ENCODE measurements at places on chromosomes 1 and 21.

DNA sequence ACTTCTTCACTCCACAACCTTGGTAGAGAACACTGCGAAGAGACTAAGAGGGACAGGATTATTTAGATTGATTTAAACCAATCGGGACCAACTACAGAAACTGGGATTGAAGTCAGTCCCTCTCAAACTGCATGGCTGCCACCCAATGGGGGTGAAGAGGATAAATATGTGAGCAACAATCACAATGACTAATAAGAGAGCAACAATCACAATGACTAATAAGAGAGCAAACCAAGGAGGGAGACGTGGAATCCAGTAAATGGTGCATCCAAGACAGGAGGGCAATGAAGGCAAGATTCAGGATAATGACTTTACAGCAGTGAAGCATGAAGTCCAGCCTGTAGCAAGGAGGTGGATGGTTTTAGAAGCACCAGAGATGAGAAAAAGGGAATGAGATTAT lies 322.8 kb downstream of the TTLL7 start:
- DNase-seq: peak; percentile 27

DNA sequence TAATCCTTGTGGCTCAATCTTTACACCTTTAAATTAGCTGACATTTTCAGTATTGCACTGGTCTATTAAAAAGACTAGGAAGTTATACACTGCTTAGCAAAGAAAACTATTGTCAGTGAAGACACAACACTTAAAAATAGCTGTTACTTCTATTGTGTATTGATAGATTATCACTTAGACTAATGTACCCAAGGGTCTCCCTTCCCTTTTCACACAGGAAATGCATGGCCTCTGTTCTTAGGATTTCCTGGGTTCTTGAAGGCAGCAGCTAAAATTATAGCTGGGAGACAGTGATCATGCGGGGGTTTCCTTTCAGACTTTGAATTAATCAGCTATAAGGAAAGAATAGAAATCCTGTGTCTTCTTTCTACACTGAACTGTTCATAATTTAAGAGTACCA lies 12.8 kb downstream of the DIP2A start:
- no peak for DNase-seq

DNA sequence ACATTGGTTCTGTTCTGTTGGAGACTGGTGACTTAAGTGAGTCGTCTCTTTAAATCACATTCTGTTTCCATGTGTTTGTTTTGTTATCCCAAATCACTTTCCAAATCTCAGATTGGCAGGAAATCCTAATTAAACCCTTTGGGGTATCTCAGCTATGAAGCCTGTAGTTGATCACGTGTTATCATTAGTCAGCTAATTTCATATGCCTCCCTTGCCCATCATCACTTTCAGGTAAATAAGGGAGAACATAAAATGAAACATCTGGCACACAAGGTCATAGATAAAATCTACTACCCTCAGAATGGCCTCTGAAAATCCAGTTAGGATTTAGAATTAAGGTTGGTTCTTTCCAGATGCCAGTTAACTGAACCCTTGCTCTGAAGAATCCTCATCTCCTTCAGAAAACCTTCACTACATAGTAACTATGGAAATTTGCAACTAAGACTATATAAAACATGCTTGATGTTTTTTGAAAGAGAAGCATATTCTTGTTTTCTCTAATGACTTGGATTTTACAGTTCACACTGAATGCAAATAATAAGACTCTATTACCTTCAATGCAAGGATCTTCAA lies 401.5 kb downstream of the DSCAM start:
- DNase-seq: peak; percentile 11

DNA sequence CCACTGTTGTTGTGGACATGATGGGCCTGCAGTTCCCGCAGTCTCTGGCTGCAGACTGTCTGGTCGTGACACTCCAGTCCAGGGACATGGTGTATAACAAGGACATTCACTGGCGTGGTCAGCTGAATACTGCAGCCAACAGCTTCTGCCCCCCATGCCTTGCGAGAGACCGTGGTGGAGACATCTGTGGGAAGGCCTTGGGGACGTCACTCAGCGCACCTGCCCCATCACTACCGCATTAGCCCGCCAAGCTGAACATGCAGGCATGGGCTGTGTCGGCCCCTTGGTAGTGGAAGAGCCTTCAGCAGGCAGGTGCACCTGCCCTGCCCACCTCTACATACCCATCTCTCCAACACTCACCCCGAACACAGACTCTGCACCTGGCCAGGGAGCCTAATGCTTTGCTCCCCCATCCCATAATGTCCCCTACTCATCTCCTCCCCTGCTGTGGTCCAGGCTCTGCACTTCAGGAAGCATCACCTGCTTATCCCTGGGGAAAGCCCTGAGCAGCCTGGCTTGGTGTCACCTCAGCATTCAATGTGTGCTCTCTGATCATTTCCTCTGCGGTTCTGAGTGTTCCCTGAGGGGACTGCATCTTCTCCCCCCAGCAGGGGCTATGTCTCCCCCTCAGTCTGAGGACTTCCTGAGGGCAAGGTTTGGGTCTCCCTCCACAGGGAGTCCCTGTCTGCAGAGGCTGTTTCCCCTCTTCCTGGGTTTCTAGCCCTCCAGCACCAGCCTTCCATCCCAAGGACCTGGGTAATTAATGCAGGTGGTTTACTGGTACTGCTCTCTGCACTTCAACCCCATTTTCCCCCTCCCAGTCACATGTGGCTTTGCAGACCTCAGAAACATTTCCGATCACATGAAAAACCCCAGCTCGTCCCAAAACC lies 3.2 kb downstream of the PGLYRP4 start:
- DNase-seq: no peak

- DNase-seq: no peak
These were observed 27.8 kb downstream of the TMEM53 start for GRCh38 chr1:44646261-44647110.

DNA sequence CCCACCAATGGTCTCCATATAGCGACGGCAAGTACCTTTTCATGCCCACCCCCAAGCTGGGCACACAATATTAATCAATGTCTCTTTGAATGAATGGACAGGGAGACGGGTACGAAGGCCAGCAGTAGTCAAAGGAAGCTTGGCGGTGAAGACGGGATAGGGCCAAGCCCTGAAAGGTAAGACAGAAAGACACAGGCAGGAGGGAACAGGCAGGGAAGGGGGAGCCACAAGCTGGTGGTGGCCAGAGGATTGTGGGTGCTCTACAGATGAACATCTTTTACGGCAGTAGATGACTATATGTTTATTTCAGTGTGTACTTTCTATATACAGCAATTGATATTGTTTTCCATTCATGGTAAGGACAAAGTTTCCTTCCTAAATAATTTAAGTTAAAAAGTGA lies 16.3 kb downstream of the CAPZB start:
- no peak for DNase-seq

DNA sequence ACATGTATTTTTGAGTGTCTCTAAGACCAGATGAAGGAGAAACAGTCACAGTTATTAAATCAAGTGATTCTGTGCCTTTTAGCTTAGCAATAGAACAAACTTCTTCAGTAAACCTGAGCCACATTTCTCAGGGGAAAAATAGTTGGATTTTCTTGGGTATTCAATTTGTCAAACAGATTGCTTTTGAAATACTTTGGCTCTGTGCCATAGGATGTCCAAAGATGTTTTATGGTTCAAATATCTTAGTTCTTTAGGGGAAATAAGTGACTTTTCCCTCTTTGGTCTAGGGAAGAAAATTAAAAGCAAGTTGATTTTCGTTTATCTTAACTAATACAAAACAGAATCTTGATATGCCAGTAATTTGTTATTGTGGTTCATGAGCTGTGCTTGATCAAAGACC lies 125.9 kb downstream of the ATP5PO start:
- no peak for DNase-seq

- DNase-seq: no peak
These were observed at the start of gene CA14 for GRCh38 chr1:150257624-150258585. Gene CA14, plus strand, starts transcription at chr1:150257774. Its CDS starts 355 bp downstream, at chr1:150258129.

DNA sequence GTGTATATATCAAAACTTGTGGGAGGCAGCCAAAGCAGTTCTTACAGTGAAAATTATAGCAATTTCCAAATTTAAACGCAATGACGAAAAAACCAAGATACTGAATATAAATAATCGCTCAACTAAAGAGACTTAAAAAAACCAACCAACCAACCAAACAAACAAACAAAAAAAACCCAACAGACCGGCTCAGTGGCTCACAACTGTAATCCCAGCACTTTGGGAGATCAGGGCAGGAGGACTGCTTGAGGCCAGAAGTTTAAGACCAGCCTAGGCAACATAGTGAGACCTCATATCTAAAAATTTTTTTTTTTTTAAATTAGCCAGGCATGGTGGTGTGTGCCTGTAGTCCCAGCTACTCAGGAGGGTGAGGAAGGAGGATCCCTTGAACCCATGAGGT lies 23.4 kb downstream of the RPL5 start:
- DNase-seq: no peak

DNA sequence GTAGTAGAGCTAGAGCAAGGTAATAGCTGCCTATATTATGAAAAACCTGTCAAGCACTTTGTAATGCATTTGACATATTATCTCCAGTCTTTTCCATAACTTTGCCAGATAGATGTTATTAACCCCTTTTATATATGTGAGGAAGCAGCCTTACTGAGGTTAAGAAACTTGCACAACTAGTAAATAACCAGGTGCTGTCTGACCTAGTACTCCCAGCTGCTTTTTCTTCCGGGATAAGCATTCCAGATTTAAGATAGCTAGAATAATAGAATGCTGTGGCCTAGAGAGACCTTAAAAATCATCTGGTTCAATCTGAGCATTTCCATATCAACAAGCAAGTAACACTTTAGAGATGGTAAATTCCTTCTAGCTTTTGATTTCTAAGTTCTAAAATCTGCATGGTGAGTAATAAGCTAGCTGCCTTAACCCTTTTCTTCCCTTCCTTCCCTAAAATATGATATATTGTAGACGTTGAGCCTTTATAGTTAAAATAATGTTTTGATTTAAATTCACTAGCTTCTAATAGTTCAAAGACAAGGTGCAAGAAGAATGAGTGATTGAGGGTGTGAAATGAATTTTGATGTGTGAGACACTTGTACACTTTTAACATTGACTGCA lies 1.8 kb downstream of the SH3GLB1 start:
- no peak for DNase-seq

DNA sequence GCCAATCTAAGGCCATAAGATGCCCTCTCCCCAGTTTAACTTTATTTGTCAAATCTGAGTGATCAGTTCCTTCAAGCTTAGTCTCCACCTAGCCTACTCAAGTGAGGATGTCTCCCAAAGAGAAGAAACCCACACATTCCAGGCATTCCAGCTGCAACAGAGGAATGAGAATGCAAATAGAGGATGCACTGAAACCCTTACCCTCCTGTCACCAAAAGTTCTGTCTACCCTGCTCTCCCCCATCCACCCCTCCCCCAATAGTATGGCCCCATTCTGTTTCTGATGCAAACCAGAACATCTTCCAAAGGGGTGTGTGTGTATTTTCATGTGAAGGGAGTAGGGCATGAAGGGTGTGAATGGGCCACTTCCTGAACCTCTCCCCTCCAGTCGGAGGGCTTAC lies 3.0 kb downstream of the DUSP23 start:
- no peak for DNase-seq

DNA sequence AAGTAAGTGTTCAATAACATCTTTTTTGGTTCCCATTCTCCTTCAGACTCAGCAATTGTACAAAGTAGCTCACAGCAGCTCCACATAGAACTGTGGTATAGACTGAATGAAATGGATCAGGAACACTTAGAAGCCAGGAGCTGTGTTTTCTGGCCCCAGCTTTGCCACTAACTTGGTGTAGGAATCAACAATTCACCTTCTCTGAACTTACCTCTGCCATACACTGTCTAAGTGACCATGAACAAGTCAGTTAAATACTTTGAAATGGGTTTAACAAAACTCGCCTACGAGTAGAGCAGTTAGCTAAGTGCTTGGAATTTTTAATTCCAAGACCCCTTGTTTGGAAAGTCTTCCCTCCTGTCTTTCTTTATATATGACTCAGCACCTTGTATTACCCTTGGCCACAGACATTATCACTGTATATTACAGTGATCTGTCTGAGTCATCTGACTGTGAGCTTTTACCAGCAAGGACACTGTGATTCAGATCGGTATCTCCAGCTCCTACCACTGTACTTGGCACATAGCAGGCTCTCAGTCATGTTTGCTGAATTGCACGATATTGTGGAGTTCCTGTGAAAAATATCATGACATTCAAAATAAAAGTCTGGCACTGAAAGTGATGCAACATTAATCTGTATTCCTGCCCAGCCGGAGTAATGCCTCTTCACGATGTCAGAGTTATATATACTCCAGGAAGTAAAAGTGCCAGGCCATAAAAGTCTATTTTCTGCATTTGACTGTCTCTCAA lies 101.7 kb upstream of the BEND5 start:
- DNase-seq: peak; percentile 75

DNA sequence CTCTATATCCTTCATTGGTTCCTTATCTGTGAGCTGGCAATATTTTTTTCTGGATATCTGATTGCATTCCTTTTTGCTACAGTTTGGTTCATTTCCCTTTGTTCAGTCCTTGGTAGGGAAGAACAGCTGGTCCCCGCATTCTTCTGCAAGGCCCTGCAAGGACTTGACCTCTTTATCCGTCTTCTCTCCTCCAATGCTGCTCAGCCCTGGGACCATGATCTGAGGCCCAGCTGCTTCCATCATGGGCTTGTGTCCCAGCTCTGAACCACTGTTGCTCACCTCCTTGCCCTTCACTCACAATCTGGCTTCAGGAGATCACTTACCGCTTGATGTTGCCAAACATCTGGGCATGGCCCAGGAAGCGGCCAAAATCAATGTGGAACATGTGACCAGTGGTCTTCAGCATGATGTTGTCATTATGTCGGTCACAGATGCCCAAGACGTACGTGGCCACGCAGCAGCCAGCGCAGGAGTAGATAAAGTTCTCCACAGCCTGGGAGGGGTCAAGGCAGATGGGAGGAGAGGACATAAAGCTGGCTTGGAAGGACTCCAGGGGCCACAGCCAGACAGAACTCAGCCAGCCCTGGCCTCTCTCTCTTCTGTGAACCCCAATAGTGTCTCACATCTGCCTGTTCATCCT lies 22.6 kb upstream of the PPP1R15B start:
- no peak for DNase-seq

DNA sequence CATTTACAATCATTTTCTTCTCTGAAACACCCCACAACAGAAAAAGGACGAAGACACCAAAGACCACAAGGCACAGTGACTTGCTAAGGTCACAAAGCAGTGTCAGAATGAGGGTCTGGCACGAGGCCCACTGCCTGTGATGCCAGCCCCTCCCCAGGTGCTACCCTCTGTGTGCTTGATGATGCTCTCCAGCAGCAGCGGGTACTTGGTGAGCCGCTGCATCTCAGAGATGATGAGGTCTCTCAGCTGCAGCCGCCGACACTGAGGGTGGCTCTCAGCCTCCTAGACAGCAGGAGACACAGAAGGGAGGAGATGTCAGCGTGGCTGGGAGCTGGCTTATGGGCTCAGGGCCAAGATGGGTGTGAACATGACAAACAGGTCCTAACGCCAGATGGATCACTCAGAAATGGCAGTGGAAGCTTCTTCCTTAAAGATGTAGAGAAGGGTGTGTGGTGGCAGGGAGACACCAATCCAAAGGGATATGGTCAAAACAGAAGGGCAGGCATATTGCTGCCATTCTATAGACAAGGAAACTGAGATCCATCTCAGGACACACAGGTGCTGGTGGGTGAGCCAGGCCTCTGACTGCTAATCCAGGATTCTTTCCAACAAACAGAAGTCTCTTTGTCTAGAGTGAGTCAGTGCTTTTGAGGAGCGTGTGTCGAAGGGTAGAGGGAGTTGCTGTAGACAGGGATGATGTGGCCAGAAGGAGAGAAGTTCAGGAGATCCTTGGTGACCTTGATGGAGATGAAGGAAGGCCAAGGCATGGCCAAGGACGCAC lies 25.6 kb downstream of the LRRC71 start:
- no peak for DNase-seq
